ENCODE measurements at places on chromosomes 11 and 22.

DNA sequence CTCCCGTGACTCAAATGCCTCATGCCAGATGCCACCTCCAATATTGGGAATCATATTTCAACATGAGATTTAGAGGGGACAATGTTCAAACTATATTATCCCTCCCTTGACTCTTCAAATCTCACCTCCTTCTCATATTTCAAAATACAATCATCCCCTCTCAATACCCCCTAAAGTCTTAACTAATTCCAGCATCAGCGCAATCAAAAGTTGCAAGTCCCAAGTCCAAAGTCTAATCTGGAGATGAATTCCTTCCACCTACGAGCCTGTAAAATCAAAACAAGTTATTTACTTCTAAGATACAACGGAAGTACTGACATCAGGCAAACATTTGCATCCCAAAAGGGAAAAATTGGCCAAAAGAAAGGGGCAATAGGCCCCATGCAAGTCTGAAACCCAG is 67.2 kb upstream of the SC5D start:
- no peak for DNase-seq

- no peak for DNase-seq
These were observed 595.4 kb upstream of the CHORDC1 start for GRCh38 chr11:90818196-90818745.

GRCh38 chr11:116707746-116708145 is 65.0 kb downstream of the BUD13 start:
- DNase-seq, result no peak

DNA sequence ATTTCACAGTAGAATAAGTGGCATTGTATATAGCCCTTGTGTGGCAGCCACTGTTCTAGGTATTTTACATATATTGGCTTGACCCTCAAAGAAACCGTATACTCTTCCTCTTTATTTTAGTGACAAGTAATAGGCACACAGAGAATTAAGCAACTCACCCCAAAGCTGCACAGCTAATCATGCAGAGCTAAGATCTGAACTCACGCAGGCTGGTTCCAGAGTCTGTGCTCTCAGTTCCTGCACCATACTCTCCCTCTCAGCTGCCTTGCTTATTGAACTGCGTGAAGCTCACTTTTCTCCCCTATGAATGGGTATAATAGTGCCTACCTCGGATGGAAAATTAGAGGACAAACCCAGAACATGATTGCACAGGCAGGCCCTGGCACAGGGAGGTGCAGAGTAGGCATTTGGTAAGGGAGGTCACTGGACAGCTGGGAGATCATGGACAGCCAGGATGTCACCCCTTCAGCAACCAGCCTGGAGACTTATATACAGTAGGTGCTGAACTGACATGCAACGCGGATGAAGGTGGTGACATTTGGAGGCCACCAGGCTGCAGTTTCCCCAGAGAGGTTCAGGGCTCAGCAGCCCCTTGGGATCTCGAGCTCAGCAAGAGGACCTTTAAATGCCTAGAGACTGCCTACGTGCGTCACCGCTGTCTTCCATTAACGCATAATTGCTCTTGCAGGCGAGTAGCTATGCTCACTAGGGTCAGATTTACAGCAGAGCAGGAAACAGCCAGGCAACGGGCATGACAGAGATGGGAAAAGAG is 78.4 kb upstream of the TP53I11 start:
- no peak for DNase-seq

- peak; percentile 95 for DNase-seq
These were observed 101.8 kb downstream of the USP35 start for GRCh38 chr11:78290293-78291176.

DNA sequence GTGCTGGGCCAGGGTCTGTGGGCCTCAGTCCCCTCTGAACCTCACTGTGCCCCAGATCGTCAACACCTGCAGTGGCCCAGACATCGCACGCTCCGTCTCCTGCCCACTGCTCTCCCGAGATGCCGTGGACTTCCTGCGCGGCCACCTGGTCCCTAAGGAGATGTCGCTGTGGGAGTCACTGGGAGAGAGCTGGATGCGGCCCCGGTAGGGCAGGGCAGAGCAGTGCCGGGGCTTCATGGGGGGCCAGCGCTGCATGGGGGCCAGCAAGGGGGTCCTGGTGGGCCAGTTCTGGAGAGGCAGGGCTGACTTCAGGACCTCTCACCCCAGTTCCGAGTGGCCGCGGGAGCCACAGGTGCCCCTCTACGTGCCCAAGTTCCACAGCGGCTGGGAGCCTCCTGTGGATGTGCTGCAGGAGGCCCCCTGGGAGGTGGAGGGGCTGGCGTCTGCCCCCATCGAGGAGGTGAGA is 16.3 kb downstream of the EPS8L2 start:
- DNase-seq, result no peak

DNA sequence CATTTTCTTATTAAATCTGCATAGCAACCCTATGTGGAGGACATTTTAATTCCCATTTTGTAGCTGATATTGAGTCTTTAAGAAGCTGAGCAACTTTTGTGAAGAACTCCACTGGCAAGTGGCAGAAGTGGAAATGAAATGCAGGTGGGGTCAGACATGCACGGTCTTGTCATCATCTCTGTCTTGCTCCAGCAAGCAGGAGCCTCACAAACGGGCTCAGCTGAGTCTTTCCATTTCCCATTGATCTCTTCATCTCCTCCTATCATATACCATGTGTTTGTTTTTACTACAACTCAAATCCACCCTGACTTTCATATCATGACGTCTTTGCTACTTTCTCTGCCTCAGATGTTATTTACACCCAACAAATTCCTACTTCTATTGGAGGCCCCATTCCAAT is 97.9 kb upstream of the TENM4 start:
- DNase-seq, result no peak

GRCh38 chr22:23119494-23120414 is 22.0 kb downstream of the RSPH14 start:
- DNase-seq, result no peak

GRCh38 chr11:11747570-11747969 is 94.2 kb upstream of the USP47 start:
- DNase-seq, result no peak

GRCh38 chr11:128428935-128429334 is 158.4 kb downstream of the ETS1 start:
- no peak for DNase-seq

DNA sequence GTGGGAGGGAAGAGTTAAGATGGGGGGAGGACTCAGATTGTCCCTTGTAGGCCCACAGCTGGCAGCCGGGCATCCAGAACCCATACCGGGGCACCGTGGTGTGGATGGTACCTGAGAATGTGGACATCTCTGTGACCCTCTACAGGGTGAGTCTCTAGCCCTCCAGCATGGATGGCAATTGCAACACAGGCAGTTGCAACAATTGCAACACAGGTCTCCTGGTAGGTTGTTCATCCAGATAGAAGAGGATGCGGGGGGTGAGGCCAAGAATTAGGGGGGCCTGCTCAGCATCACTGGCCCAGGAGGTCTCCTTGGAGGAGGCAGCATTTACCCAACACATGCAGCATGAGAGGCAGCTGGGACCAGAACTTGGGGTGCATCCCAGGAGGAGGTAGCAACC is 3.4 kb downstream of the EHBP1L1 start:
- no peak for DNase-seq

GRCh38 chr11:44127130-44127529 is 31.7 kb downstream of the EXT2 start:
- DNase-seq, result no peak

DNA sequence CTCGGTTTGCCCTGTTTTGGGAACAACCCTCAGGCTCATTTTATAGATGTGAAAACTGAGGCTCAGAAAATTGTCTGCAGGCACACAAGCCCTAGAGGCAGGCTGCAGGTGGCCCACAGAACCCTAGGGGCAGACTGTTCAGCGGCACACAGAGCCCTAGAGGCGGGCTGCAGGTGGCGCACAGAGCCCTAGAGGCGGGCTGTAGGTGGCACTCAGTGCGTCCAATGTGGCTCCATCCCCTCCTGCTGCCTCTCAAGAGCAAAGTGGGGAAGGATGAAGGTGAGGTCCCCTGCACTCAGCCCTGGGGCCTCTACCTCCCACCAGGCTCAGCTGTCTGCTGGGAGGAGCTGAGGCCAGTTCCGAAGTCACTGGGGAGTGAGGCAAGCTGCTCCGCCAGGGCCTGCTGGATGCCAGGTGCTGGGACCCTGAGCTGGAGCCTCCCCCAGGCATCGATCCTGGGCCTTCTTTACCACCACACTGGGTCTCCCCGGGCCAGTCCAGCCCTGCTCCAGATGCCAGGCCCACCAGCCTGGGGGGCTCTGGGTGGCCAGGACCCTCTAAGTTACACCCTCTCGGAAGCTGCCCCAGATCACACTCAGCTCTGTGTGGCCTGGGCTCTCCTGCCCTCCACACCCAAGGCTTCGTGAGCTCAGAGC is 2.3 kb downstream of the ACY3 start:
- peak; percentile 31 for DNase-seq

- no peak for DNase-seq
These were observed 75.1 kb downstream of the KIRREL3 start for GRCh38 chr11:126925321-126926093.

- DNase-seq, result no peak
These were observed 28.9 kb upstream of the DRD2 start for GRCh38 chr11:113504071-113504470.

DNA sequence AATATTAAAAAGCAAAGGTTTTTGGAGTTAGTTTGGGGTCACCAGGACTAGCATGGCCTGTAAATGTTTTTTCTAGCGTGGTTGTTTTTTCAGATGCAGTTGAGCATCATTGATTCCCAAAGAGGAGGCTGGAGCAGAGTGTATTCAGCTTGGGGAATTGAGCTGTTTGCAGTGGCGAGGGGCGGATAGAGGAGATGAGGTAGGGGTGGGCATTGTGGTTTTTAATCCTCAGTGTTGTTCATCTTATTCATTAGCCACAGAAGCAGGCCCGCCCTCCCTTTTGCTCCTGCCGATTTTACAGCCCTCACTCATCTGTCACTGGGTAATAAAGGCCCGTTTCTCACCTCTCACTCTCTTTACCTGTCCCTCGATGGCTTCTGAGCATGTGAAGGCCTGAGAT is 51.4 kb downstream of the NF2 start:
- DNase-seq, result no peak

DNA sequence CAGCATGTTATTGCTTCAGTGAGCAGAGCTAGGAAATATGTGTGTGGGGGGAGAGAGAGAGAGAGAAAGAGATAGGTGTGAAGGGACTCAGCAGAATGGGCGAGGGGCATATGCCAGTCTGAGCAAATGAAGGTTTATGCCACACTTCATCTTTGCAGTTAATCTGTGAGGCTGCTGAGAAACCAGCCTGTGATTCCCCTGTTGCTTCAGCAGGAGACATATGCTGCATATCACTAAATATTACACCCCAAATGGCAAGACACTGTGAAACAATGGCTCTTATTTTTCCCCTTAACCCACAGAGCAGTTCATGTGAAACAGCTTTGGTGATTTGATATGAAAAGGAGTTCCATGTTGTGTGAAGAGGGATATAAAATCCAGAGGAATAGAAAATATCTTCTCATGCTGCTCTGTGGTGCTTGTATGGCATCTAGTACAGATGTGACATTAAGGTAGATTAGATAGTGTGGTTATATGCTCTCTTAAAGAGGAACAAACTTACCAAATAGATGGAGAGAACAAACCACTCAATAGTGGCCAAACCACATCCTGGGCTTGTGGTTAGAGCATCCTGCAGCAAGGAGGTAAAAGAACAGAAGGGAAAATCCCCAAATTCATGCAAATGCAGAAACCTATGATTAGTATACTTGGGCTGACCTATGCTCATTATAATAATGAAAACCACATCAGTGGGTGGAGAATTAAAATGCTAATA is 864.2 kb downstream of the FAM181B start:
- DNase-seq, result peak; percentile 90

DNA sequence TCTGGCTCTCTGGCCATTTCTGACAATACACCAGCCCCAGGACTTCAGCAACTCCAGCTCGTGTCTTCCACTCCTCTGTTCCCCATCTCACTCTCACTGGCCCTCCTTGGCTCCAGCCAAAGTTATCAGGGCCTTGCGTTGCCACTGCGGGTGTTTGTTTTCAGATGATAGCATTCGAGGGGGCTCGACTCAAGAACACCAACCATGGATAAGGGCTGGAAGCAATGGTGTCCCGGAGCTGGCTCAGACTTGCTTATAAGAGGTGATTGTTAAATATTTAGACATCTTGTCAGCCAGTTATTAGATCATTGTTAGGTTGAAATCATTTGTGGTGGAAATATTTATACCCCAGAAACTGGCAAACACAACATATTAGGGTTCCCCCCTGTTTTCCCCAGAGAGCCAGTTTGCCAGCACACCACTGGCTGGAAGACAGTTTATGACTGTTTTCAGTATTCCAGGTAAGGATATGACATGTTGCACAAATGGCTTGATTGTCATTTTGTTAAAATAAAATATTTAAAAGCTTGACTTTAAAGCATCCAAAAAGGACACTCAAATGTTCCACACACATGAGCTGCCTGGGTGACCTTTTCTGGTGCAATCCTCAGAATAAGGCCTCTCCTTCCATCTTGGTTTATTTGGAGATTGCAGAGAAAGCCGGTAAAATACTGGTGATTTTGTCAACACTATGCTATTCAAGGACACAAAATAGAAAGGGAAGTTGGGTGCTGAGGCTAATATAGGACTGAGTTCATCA is 98.3 kb downstream of the FBXO7 start:
- DNase-seq, result no peak

DNA sequence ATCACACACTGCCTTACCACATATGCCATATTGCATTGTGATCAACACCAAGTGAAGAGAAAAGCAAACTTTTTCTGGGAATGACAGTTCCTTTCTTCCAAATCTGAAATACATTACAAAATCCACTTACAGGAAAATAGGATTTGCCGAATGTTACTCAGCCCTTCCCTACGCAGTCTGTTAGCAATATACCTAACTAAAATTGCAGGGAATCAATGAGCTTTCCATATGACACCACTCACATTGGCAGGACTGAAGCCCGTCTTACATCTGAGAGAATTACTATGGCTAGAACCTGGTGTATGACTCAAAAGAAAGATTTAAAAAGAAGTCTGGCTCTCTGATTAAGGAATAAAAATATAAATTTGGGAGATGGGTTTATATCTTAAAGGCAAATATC is 136.0 kb downstream of the LRRC4C start:
- no peak for DNase-seq

- peak; percentile 35 for DNase-seq
These were observed 5.0 kb downstream of the TUB start for GRCh38 chr11:8086001-8086479.

DNA sequence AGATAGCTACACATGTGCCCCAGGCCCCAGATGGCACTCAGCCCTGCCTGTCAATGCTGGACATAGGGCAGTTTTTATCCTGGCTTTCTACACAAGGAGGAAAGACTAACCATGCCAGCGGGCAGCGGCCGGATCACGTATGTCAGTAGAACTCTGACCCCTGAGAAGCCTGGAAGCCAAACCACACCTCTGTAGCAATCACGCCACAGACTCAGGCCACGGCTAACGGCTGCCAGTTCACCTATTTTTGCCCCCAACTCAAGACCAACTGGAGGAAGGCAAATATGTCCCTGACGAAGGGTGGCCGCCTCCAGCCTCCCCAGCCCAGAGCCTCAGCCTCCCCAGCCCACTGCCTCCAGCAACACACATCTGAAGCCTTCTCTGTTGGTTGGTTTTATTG is 7.2 kb upstream of the CD81 start:
- DNase-seq, result no peak
